Left ventricle myocardium superior (tissue), 1 donor: ENCODE measurements at places on chromosomes 12 and 14.

- no peak for DNase-seq
Measured at GRCh38 chr12:74049348-74049747, 488.3 kb upstream of the ATXN7L3B start.

- DNase-seq: no peak
Measured at GRCh38 chr12:3468329-3468728, 22.7 kb upstream of the PRMT8 start.

GRCh38 chr12:4416276-4416675 lies 29.3 kb downstream of the FGF6 start:
- DNase-seq: no peak

DNA sequence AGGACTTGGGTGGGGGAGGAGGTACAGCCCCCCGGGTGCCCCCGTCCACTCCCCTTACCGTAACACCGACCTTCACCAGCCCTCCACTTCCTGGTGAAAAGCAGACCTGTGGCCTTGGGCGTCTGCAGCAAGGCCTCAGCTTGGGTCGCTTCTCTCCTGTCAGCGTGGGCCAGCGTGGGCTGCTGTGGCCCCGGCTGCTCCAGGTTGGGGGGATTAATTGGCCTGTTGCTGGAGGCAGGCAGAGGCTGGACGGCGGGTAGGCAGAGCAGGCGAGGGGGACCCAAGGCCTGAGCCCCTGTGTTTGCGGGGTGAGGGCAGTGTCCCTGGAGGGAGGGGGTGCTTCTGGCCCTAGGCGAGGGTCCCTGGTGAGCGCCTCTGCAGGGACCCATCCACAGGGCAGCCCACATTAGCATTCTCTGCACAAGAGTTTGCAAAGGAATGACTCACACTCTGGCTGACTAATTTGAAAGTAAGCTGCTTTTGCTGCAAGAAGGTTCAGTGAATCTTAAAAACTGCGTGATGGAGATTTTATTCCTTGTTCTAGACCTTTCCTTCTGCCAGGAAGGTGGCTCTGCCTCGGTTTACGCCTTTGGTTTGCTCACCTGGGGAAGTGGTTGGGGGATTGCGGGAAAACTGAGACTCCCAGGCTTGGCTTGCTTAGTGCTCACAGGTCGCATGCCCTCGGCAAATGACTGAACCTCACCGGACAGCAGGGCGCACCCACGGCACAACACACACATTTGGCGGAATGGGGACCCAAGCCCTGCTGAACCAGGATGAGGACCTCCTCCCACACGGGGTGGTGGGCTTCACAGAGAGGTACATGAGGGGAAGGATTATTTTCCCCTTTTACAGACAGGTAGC lies 37.9 kb upstream of the DLK1 start:
- no peak for DNase-seq

DNA sequence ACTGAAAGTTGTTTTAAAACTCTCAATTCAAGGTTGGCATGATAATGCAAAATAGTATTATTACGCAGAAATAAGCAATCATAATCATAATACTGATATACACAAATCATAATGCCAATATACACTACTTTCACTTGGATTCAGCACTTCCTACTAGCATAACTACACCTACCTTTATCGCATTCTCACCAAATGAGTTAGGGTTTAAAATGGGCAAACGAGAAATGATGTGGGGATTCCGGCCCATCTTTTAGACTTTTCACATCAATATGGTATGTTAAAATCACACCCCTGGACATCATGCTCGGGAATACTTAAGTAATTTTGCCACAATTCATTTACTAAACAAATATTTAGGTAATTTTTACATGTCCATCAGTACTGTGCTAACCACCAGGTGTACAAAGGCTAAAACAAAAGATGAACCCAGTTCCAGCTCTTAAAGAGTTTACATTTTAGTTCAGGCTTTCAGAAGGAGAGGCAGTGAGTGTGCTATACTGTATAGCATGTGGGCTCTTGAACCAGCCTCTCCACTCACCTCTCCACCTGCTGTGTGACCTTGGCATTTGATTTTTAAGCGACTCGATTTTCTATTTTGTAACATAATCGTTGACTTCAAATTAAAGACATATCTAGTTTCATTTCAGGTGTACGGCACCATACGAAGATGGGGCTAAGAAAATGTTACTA lies 1.1 kb upstream of the USP15 start:
- no peak for DNase-seq

DNA sequence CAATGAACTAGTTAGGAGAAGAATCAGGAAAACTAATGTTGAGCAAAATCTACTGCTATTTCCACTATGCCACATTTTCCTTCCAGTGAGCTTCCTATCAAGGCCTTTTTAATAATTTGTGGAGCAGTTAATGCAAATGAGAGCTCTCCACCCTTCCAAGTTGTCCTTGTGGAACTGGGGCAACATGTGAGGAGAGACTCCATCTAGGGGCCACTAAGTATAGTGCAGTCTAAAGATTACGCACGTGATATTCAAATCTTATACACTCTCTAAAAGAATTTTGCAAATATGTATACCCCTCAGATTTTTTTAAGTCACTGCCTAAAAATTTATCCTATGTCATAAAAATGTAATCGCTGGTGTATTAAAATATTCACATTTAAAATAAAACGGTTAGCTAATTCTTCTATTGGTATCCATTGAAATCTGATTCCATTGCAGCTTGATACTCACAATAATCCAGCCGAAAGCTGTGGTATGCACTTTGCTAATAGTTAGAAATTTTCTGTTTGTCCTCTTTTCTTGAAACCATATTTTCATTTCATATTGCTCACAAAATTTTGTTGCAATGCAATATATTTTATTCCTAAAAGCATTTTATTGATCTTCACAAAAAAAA lies 100.1 kb downstream of the PAH start:
- DNase-seq: no peak

GRCh38 chr12:29957835-29958234 lies 174.1 kb upstream of the TMTC1 start:
- no peak for DNase-seq

DNA sequence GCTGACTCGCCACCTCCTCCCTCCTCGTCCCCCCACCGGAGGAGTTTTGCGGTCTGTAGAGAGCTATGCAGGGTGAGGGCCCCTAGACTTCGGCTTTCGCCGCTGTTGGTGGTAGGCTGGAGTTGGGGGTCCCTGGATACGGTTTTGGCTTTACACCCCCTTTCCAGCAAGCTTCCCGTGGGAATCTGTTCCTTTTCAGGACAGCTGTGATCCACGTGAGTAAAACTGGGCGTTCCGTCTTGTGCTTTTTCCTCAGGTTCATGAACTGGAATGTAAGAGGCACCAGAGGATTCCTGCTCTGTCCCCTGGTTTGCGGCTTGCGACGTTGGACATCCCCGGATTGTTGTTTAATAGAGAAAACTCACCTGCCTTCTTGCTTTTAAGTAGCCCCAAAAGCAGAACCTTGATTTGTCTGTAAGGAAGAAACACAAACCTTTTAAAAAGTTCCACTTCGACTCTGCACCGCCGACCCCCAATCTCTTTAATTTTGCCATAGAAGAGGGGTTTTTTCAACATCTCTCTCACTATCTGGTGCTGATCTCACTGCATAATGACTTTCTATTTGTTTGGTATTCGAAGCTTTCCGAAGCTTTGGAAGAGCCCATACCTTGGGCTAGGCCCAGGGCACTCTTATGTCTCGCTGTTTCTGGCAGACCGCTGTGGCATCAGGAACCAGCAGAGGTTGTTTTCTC lies 490 bp downstream of the PRORP start:
- DNase-seq: no peak

DNA sequence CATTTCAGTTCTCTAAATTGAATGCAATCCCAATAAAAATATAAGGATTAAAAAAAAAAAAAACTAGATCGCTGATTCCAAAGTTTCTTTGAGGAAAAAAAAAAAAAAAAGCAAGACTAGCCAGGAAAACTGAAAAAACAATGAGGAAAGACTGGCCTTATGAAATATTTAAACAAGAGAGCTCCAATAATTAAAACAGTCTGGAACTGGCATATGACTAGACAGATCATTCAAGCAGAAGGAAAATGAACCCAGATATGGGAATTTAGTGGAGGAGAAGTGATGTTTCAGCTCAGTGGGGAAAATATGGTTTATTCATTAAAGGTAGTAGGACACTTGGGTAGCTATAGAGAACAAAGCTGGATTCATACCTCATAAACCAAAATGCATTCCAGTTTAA lies 42.0 kb upstream of the TBC1D15 start:
- DNase-seq: no peak

GRCh38 chr12:75850721-75851462 lies 180.7 kb downstream of the PHLDA1 start:
- DNase-seq: no peak
